ENCODE measurements at places on chromosomes 6 and 20.

DNA sequence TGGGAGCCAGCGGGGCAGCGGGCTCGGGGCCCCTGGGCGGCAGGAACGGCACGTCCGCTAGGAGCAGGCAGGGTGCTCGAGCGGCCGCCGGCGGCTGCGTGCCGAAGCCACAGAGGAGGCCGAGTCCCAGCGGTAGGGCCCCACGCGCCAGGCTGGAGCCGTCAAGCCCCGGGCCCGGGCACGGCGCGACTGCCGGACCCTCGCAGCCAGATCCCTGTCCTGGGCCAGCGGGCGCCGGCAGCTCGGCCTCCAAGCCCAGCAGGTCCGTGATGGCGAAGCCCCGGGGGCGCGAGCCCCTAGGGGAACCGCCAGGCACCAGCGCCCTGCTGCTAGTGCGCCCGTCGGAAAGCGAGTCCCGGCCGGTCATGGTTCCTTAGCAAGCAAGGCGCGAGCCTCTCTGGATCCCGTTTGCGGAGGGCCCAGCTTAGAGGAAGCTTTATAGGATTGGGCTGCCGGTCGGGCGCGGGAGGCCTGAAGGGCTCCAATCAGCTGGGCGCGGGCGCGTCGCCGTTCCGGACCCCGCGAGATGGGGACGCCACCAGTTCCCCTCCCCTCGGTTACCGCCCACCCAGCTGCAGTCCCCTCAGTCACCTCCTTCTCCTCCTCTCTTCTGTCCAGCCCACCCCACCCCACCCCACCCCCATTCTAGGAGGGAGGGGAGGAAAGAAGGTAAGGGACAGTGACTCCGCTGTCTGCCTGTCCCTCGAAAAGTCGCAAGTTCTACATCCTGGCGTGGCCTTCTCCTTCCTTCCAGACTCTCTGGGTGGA is at the start of gene VSX1:
VSX1 (minus strand) TSS at position 412 of the 768 bp plus-strand sequence; CDS start at position 367, 45 bp downstream.
- peak; percentile 54 for DNase-seq

DNA sequence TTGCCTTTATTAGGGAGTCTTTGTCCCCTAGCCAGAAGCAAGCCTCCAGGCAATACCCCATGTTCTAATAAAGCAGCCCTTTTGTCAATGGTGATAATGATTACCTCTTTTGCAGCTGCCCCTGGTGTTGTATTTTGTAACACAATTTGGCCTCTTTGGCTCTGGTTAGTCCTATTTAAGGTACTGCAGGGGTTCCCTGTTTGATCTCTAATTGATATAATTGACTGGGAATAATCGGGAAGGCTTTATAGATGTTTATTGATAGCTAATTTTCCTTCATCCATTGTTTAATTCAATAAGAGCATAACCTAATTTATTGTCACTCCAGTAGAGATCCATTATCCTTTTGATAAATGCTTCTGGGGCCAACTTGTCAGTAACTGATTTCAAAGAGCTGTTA is 537.2 kb downstream of the PKHD1 start:
- DNase-seq, result no peak

DNA sequence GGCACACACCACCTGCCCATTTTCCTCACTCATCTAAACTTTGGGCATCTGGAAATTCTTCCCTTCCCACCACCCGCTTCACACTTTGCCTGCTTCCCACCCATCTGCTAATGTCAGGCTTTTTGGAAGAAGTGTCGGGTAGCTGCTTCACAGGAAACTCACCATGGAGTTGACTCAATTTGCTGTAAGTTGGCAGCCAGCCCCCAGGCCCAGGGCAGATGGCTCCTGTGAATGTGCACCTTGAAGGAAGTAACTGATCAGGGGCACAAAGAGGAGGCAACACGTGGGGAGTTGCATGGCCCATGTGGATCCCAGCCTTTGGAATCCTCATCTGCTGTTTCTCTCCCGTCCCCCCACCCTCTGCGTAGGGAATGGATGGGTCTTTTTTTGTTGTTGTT is 87.3 kb downstream of the PPP1R14C start:
- no peak for DNase-seq

- no peak for DNase-seq
Measured at GRCh38 chr6:156413154-156413553, 364.0 kb upstream of the ARID1B start.

GRCh38 chr20:51532577-51533191 is 9.8 kb downstream of the NFATC2 start:
- no peak for DNase-seq

- DNase-seq, result no peak
Measured at GRCh38 chr20:48689874-48690571, 137.8 kb downstream of the PREX1 start.

- no peak for DNase-seq
Measured at GRCh38 chr20:41011551-41012067, 17.0 kb upstream of the TOP1 start.

GRCh38 chr6:18328540-18328939 is 58.6 kb upstream of the RNF144B start:
- no peak for DNase-seq

GRCh38 chr20:35968930-35969329 is 540 bp downstream of the CNBD2 start:
- no peak for DNase-seq

GRCh38 chr20:50283922-50284810 is 93.5 kb downstream of the CEBPB start:
- DNase-seq, result no peak

DNA sequence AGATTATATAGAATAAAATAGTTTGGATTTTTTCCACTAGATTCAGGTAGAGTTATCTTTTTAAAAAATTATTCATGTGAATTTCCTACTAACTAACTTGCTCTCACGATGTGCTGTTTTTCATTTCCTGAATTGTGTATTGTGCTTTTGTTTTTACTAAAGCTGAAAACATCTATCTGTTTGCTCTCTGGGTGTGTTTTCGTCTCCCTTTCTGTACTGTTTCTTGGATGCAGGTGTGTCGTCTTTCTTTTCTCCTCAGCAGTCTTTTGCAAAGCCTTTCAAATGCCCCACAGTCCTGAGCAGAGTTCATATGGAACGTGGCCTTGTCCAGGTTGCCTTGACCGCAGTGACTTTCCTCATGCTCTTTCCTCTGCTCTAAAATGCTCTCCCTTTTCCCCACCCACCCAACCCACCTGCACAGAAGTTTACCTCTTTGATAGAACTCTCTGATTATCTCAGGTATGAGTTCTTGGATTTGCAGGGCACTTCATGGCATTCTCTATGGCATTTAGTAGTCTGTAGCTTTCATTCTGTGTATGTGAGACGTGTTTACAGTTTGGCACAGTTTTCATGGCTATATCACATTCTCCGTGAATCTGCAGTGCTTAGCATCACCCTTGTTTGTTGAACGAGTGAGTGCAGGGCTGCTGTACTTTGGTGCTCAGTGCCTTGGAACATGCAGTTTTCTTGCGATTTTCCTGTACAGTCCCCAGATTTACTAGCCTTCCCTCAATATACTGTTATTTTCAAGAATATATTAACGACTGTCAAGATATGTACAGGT is 77.1 kb downstream of the FARS2 start:
- DNase-seq, result no peak

GRCh38 chr6:149360536-149360935 is 39.5 kb upstream of the SUMO4 start:
- DNase-seq, result no peak

GRCh38 chr20:38787870-38788269 is 17.6 kb upstream of the PPP1R16B start:
- DNase-seq, result no peak

Data from NCI-H82 (cell line).